ENCODE measurements at places on chromosomes 6 and 20.

GRCh38 chr6:15331143-15331542 is 85.3 kb downstream of the JARID2 start:
- DNase-seq = peak; percentile 62

- no peak for DNase-seq
Observed at GRCh38 chr20:63471981-63472831, at the start of gene KCNQ2. TSS of gene KCNQ2 (minus strand) at chr20:63472655. CDS start at chr20:63472463, 192 bp downstream.

- peak; percentile 16 for DNase-seq
Observed at GRCh38 chr6:156850353-156850752, 73.2 kb downstream of the ARID1B start.

- DNase-seq = no peak
Observed at GRCh38 chr20:11852811-11853210, 64.9 kb upstream of the BTBD3 start.

DNA sequence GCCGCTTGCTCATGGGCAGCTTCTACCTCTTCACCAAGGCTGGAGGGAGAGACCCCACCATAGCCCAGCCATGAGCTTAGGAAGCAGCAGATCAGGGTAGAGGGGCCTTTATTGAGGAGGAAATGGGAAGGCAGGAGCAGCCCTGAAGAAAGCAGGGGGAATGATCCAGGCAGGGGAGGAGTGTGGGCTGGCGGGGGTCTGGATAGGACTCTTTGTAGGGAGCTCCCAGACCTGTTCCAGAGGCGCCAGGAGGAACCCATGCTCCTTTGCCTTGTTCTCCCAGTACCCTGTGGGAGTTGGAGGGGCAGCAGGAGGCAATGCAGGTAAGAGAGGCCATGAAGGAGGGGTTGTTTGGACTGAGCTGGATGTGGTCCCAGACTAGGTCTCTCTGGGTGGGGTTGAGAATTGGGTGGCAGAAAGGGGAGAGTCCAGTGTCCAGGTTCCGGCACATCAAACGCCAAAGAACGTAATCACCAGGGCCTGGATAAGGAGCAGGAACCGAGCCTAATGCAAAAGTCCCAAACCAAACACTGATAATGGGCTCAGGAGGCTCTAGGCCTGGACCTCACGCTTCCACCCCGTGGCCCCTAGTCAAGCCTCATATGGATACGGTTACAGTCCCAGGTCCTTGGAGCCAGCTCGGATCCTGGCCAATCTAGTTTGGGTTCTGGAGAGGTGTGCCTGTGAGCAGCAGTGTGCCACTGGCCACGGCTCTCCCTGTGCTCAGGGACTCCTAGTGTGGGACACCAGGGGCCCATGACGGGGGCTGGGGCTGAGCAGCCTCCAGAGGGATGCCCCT is 12.1 kb upstream of the PGC start:
- no peak for DNase-seq

DNA sequence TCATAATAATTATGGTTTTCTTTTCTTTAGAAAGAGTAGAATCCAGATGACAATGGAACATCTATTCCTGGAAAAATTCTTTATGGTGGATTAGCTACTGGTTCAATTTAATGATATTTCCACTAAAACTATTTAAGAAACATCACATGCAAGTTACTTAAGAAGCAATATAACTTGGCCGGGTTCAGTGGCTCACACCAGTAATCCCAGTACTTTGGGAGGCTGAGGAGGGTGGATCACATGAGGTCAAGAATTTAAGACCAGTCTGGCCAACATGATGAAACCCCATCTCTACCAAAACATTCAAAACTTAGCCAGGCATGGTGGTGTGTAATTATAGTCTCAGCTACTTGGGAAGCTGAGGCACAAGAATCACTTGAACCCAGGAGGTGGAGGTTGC is 65.9 kb upstream of the SMLR1 start:
- DNase-seq = no peak

GRCh38 chr20:63466861-63467260 is 5.6 kb downstream of the KCNQ2 start:
- DNase-seq = no peak

DNA sequence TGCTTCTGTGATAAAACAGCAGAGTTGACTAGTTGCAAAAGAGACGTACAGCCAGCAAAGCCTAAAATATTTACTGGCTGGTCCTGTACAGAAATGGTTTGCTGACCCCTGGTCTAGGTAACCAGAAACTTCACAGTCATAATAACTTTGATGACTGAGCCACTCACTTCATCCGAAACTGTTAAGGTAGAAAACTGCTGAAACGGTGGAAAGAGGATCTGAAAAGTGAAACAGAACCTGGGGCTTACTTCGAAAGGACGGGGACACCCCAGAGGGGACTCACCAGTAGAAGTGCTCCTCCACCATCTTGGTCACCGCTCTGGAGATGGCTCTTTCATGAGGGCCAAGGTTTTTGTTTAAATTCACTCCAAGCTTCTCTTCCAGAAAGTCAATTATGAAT is 16.4 kb downstream of the FAXC start:
- DNase-seq = no peak

DNA sequence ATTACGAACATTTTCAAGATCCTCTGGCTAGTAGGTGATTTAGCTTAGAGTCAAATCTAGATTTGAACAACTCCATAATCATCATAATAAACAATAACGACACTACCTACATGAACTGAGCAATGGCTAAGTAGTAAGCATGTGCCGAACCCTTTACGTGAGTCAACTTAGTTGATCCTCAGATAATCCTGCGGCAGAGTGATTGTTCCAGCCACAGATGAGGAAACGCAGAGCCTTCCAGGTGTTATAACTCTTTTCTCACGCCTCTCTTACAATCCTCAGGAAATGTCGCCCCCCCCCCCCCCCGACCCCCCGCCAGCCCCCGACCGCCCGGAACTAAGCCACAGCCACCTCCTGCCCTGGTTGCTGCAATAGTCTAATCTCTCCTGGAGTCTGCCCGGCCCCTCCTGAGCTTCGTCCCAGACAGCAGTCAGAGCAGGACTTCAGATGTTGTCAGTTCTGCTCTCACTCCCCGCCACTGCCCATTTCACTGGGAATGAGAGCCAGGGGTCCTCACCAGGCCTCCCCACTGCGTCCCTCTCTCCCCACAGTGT is 141.5 kb upstream of the AGPAT4 start:
- DNase-seq = no peak

GRCh38 chr20:58078741-58079522 is 149.5 kb downstream of the ANKRD60 start:
- no peak for DNase-seq

DNA sequence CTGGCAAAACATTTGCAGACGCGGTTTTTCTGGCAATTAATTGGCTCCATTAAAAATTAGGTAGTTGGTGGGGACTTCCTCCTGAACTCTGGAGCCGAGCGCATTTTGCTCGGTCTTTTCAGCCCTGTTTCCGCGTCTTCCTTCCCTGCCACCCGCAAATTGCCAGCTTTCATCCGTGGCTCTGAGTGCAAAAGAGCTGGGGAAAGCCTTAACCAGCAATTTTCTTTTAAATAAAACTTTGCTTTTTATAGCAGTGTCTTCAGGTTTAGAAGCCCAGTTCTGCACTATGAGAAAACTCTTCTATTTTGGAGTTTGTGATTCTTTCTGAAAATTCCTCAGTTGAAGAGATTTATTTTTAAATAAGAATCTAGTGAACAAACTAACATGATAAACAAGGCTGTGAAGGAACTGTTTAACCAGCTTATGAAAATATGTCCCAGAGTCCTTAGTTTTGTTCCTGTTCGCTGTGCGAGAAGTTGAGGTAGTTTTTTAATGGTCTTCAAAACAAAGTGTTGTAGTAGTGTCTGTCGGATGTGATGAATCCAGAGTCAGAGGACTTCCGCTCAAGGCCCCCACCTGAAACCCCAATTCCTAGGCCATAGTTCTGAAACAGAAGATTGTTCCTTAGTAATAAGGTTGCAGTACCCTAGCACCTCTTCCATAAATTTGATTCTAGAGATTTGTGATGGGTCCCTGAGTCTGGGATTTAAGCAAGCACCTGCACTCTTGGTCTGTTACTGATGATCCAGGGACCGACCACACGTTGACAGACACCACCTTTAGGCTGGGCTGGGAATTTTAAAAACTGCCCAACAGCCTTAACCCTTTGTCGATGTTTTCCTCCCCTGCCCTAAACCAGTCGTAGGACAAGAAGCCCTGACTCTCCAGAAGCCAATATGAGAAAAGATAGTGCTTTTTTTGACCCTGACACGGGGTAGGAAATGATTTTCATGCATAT is 950 bp downstream of the KCTD20 start:
- DNase-seq = peak; percentile 35

GRCh38 chr6:28875191-28875747 is 48.5 kb downstream of the TRIM27 start:
- DNase-seq = no peak

GRCh38 chr6:3379482-3380060 is 77.3 kb downstream of the SLC22A23 start:
- DNase-seq = no peak

DNA sequence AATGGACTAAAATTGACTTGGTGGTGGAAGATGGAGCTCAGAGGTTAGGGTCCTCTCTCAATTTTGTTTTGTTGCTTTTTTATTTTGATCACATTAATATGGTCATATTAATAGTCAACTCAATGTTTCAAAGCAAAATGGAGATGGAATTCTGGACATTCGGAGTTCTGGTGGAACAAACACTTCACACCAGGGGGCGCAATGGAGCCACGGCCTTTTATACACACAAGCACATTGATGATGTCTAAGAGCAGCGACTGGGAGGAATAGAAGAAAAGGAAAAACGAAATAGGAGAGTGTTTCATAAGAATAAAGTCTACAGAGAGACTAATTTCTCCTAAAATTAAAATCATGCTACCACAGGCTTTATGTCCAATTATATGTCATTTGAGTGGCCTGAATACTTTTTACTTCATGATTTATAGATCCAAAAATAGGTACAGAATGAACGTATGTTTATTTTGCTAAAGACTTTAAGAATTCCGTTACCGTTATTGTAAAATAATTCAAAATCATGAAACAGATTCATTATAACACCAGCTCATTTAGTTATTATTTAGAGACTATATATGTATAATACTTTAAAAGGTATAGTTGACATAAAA is 197.6 kb upstream of the SASH1 start:
- DNase-seq = peak; percentile 51

GRCh38 chr6:134245706-134246105 is 72.2 kb downstream of the SGK1 start:
- DNase-seq = peak; percentile 44

- DNase-seq = no peak
Observed at GRCh38 chr20:64146301-64146935, 17.8 kb upstream of the MYT1 start.

DNA sequence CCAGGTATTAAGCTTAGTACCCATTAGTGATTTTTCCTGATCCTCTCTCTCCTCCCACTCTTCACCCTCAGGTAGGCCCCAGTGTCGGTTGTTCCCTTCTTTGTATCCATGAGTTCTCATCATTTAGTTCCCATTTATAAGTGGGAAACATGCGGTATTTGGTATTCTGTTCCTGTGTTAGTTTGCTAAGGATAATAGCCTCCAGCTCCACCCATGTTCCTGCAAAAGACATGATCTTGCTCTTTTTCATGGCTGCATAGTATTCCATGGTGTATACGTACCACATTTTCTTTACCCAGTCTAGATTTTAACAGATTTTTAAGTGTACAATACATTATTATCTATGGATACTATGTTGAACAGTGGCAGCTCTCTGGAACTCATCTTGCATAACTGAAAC is 44.4 kb downstream of the CYP24A1 start:
- DNase-seq = no peak

DNA sequence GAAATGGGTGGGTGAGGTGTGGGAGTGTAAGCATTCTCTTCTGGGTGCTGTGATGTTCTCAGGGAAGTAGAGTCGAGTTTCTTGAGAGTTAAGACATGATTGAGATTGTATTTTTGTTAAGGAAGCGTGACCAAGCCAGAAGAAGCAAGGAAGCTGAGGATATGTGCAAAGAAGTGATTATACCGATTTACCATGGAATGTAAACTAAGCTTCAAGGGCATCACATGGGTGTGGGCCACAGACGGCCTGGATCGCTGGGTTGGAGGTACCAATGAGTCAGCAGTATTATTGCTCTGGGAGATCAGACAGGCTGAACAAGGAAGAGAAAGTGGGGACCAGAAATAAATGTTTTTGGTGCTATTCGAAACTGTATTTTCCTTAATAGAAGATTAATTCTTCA is 184.1 kb upstream of the GMDS start:
- DNase-seq = no peak

DNA sequence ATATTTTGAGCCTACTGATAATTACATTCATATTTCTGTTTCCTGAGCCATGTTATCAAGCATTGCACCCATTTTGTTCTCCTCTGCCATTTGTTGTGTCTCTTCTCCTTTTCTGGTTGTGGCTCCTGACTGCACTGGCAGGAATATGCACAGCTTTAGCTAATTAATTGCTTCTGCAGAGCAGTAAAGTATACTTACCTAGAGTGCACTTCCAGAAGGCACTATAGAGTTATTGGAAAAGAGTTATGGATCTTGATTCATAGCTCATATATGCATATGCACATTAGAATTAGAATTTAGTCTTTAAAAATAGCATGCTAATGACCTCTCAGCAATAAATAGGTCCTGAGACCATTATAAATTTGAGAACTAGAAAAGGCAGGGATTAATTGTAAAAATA is 262.6 kb downstream of the NKAIN2 start:
- no peak for DNase-seq

DNA sequence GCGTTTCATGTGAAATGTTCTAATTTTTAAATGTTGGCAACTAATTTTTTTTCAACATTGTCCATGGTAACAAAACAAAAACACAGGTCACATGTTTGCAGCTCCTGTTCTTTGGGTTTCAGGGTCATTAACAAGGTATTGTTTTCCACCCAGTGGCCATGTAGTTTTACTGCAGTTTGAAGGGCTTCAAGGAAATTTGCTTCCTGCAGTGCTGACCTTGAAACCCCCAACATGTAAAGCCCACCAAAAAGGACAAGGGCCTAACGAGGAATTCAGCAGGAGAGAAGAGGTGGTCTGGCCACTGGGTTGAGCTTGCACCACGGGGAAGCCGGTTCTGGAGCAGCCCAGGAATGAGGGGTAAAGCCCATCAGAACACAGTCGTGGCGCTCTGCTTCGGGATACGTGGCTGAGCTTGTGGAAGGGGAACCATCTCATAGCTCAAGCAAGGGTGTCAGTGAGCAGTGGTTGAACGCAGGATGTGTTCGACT is 13.9 kb upstream of the KLHL31 start:
- DNase-seq = peak; percentile 32

GRCh38 chr20:44011251-44011940 is 96.7 kb downstream of the TOX2 start:
- no peak for DNase-seq

DNA sequence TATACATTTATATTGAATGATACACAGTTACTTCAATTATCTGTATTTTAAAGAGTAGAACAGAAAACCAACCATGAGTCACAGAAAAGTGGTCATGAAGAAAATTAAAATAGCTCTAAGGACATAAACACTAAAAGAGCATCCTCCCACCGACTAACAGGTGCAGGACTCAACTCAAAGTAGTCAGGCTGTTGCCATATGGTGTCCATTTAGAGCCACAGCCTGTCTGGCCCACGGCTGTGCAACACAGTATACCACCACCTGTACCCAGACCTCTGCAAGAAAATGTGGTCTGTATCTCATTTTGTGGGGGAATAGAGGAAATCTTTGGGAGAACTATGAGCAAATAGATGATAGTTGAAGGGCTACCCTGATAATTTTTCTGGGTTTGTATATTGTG is 449.8 kb upstream of the RNF217 start:
- DNase-seq = no peak

GRCh38 chr6:906920-907319 is 214.0 kb upstream of the EXOC2 start:
- DNase-seq = no peak

- no peak for DNase-seq
Observed at GRCh38 chr6:147618457-147618856, 110.0 kb downstream of the SAMD5 start.

All from inflammatory macrophage treated with lipopolysaccharide for 4 hours (primary cell).